ENCODE measurements at places on chromosomes 5 and 9.
A peak's percentile ranks its signal among the peaks of the same experiment; 100 is the strongest.

GRCh38 chr9:13841746-13842462 is 472.0 kb downstream of the NFIB start:
- no peak for DNase-seq

GRCh38 chr9:31185831-31186230 is 1198.6 kb upstream of the ACO1 start:
- no peak for DNase-seq

DNA sequence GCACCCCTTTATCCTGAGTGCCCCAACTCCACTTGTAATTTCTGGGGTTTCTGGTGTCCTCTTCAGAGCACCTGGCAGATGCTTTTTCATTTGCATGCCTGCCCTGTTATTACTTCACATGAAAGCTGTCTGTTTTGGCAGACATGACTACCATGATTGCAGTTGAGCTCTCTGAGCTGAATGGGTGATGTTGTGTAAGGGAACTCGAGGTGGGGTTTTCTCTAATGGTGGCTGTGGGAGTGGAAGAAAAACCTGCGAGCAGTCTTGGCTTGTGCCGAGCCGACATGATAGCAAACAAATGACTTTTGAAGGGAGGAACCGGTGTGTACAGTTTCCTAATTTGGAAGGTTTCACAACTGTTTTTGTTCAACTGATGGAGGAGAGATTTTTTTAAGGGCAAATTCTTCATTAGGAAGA is 196.2 kb downstream of the AOPEP start:
- no peak for DNase-seq

DNA sequence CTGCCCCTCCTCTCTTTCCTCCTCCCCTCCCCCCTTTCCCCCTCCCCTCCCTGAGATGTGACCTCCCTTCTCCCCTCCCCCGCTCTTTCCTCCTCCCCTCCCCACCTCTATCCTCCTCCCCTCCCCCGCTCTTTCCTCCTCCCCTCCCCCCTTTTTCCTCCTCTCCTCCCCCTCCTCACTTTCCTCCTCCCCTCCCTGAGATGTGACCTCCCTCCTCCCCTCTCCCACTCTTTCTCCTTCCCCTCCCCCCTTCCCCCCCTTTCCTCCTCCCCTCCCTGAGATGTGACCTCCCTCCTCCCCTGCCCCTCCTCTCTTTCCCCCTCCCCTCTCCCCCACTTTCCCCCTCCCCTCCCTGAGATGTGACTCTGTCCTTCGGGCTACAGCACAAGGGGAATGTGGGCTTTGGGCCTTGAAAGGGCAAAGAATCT is 169.8 kb downstream of the COL23A1 start:
- DNase-seq = no peak

- DNase-seq = no peak
Observed at GRCh38 chr5:104186100-104186499, 623.5 kb upstream of the NUDT12 start.

DNA sequence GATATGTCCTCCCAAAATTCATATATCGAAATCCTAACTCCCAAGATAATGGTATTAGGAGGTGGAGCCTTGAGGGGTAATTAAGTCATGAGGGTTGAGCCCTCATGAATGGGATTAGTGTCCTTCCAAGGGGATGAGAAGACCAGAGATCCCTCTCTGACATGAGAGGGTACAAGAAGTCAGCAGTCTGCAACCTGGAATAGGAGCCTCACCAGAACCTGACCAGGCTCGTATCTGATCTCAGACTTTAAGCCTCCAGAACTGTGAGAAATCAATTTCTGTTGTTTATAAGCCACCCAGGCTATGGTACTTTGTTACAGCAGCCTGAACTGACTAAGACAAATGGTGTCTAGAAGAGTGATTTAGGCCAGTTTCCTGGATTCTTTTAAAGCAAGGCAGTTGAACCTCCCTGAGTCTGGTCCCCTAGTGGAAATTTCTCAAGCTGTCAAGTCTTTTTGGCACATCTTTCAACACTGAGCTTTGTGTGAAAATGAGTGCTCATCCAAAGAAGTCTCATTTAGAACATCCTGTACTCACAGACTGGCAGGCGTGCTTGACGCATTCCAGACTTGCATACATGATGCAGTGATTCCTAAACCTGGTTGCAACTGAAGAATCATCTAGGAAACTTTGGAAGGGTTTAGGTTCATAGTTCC is 254.8 kb upstream of the PPP1R2B start:
- DNase-seq = no peak

DNA sequence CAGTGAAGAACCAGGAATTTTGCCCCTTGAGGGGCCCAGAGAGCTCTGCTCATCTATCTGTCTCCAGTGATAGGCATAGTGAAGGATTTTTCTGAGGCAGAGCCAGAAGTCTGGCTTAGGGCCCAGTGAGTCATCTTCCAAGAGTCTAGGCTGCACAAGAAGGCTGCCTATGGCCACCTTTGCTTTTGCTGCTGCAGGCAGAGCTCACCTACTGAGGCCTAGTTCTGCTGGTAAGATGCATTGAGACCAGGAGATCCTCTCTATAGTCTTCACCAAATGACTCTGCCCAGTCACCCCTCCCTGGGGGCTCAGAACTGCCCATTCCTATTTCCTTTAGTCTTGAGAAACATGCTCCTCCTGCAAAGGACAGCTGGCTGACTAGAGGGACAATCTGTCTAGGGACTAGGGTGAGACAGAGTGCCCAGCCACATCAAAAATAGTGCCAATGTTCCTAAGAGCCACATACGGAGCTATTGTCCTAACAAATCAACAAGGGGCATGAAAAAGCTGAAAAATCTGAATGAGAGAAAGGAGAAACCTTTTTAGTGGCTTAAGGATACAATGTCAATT is 40.3 kb upstream of the CDKN2AIPNL start:
- peak; percentile 66 for DNase-seq

DNA sequence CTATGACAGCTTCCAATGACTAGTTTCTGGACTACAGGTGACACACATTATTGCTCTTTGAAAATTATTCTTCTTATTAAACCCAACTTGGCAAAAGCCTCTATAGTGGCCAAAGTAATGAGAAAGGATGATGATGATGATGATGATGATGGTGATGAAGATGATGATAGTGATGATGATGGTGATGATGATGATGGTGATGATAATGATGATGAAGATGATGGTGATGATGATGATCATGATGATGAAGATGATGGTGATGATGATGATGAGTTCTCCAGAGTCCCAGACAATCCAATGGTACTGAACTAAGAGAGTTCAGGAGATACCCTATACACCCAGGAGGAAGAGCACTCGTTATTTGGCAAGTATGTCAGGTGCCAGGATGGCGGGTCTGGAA is 739.4 kb downstream of the IRX1 start:
- DNase-seq = no peak

DNA sequence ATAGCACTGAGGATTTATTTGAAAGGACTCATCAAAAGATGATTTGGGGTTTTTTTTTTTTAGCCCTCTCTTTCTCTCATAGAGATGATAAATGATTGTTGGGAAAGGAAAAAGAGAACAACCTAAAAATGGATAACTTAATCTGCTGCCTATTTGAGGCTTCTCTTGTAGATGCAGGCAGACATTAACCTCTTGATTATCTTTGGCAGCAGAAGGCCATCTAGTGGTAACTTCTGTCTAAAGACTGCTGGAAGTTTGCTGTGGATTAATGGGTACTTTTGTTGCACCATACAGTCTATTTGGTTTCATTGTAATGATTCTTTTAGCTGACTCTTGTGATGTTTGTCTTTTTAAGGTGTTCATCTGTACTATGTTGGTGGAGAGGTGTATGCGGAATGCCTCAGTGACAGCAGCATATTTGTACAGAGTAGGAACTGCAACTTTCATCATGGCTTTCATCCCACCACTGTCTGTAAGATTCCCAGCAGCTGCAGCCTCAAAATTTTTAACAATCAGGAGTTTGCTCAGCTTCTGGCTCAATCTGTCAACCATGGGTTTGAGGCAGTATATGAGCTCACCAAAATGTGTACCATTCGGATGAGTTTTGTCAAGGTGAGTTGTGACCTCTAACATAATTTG is 18.8 kb downstream of the SMIM32 start:
- DNase-seq = peak; percentile 91

DNA sequence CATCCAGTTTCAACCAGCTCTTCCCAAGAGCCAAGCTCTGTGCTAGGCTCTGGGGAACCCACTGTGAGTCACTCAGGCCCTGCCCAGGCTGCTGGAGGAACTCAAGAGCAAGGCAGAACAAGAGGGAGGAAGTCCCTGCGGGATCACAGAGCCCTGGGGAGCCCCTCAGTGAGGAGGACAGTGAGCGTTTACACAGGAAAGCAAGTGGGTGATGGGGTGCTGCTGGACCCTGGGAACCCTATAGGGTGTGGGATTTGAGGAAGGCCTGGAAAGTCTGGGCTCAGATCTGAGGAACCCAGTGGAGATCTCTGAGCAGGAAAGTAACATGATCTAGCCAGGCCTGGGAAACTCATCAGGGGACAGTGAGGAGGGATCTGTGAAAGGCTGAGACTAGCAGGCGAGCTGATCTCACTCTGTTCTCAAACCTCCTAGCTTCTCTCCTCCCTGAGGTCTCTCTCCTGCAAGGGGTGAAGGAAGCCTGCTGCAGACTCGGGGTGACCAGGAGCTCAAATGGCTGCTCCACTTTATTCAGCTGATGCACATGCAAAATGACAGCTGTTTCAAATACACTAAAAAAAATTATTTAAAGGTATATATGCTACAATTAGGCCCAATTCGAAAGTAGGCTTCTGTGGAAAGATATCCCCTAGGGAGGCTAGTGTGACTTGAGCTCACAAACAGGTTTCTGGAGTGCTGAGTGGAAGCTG is 70.0 kb downstream of the SHB start:
- DNase-seq = peak; percentile 32

DNA sequence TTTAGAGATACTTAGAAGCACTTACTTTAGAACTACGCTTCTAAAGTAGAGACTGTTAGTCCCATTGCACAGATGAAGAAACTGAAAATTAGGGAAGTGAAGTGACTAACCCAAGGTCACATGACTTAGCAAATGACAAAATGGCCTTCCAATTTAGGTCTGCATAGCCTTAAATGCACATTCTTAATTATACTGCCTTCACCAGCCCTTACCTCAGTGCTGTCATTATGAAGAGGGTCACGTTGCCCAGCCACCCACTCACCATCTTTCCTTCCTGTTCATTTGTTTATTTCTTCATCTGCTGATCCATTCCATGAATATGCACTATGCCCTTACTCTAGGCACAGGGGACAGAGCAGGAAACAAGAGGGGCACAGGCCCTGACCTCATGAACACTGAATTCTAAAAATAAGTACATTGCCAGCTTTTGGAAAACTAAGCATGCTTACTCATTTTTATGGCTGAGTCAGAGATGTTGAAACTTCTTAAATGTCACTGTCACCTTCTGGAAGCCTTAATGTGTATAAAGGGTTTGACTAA is 8.6 kb downstream of the HAVCR2 start:
- peak; percentile 8 for DNase-seq

GRCh38 chr9:92036411-92036746 is 78.8 kb downstream of the SPTLC1 start:
- DNase-seq = no peak

- no peak for DNase-seq
Observed at GRCh38 chr9:118721923-118722322, 647.3 kb downstream of the BRINP1 start.
